ENCODE measurements at places on chromosomes 2 and 18. TPM values are rescaled to one million over a fixed set of nuclear protein-coding genes. Genes with fewer than 3 reads are reported as not detected.

The CPLX4 gene
- total RNA-seq: not detected

The PSTPIP2 gene
- 8.1 TPM for total RNA-seq

The TGFA gene
- 3.0 TPM for total RNA-seq

The RND3 gene
- 73.5 TPM for total RNA-seq

The REEP1 gene
- 3.3 TPM for total RNA-seq

The HRH4 gene
- not detected for total RNA-seq

The UGT1A4 gene
- not detected for total RNA-seq

The CGREF1 gene
- 9.8 TPM for total RNA-seq

DNA sequence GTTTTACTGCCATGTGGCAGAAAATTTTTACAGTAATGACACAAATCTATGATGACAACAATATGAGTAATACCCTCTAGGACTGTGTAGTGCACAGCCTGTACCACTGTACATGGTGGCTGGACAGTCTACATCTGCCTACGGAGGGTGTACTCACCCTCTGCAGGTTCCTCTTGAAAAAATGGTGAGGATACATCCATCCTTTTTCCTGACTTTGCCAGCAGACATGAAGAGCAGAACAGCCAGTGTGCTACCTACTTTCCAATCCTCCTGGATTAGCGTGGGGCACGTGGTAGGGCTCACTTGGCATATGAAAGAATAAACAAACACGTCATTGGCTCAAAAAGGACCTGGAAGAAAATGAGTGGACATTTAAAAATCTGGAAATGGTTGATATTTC, 62.6 kb downstream of the TRPM8 start:
- H3K4me1 ChIP-seq: no peaks in the 10 kb centered on the region
- no peak for DNase-seq
- no peak overlapping the region for H3K27ac ChIP-seq
- H3K27me3 ChIP-seq: no peaks in the 10 kb centered on the region
- H3K36me3 ChIP-seq: no peaks in the 10 kb centered on the region
- no peak overlapping the region for H3K4me3 ChIP-seq

- H3K27ac ChIP-seq: no peak overlapping the region
- H3K36me3 ChIP-seq: no peaks in the 10 kb centered on the region
- no peaks in the 10 kb centered on the region for H3K4me1 ChIP-seq
- no peak overlapping the region for H3K4me3 ChIP-seq
- no peaks in the 10 kb centered on the region for H3K27me3 ChIP-seq
Measured at GRCh38 chr18:2075499-2075898, 495.8 kb downstream of the METTL4 start.

DNA sequence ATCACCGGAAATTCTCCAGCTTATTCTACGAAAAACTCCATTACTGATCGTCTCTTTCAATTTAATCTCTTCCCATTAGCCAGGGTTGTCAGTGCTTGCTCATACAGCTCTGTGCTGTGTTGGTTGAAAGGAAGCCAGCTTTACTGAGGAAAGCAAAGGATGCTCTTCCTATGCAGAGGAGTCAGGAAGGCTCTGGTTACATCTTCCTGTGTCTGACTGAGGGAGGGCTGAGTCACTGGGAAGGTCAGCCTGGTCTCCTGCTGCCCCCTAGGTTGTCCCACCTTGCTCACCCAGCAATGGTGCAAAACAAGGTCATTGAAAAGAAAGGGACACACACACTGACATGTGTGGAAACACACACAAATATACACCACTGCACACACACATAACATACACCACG, 975.6 kb downstream of the DCDC2C start:
- no peak overlapping the region for H3K4me3 ChIP-seq
- H3K4me1 ChIP-seq: no peaks in the 10 kb centered on the region
- DNase-seq: no peak
- H3K36me3 ChIP-seq: no peaks in the 10 kb centered on the region
- no peak overlapping the region for H3K27ac ChIP-seq

GRCh38 chr2:169395821-169396374, 33.6 kb upstream of the LRP2 start:
- no peaks in the 10 kb centered on the region for H3K27me3 ChIP-seq
- H3K36me3 ChIP-seq: no peaks in the 10 kb centered on the region
- H3K27ac ChIP-seq: no peak overlapping the region
- no peaks in the 10 kb centered on the region for H3K4me1 ChIP-seq
- no peak for DNase-seq

DNA sequence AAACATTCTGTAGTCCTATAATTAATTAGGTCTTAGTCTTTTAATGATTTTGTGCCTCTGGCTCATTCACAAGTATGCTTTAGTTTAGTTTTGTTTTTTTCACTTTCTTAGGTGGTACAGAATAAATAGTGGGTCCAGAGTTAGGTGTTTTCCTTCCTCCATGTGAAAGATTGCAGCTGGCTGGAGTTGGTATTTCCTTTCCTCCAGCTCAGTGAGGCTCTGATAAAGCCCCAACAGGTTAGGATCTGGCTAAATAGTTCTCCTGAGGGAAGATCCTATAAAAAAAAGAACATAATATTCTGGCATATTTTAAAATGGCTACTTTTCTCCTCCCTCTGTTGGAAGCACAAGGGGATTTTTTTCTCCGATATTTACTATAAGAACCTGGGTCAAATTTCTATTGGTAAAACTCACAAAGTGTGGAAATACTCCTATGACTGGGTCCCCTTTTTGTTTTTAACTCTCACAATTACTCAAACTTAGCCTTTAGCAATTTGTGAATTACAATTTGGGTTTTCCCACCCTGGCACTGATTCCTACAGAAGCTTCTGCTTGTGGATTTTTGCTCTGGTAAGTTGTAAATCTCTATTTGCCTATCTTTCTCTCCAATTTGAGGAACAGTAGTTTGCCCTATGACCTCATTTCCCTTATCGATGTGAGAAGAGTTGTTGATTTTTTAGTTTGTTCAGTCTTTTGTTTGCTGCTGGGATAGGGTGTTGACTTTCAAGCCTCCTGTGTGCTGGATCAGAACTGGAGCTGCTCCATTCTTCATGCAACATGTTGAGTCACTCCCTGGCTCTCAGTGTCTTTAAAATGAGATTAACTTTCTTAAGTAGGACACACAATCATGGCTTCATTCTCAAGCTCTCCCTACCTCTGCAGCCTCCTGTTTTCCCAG, 500.9 kb downstream of the RNF144A start:
- no peak overlapping the region for H3K4me3 ChIP-seq
- no peak overlapping the region for H3K27ac ChIP-seq
- no peaks in the 10 kb centered on the region for H3K36me3 ChIP-seq
- H3K4me1 ChIP-seq: no peaks in the 10 kb centered on the region

- no peak for DNase-seq
- no peak overlapping the region for H3K27ac ChIP-seq
- no peaks in the 10 kb centered on the region for H3K36me3 ChIP-seq
- no peaks in the 10 kb centered on the region for H3K4me1 ChIP-seq
- no peaks in the 10 kb centered on the region for H3K27me3 ChIP-seq
Measured at GRCh38 chr2:66283787-66284186, 151.1 kb upstream of the MEIS1 start.

DNA sequence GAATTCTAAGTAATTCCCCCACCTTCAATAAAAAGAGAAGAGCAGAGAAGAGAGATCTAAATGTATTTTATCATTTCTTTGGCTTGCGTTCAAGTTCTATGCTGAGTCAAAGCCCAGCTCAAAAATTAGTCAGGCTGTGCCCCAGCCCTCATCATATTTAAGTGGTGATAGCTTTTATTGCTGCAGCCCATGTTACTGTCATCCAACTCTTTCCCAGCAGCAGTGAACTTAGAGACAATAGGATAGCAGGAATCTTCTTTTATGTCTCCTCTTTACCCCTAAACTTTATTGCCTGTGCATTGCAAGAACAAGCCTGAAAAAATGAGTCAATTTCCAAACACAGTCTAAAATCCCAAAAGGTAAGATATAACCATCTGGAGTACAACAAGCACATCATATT, 1599.3 kb upstream of the PIK3C3 start:
- H3K27me3 ChIP-seq: no peaks in the 10 kb centered on the region
- H3K4me1 ChIP-seq: no peaks in the 10 kb centered on the region
- H3K4me3 ChIP-seq: no peak overlapping the region
- H3K36me3 ChIP-seq: no peaks in the 10 kb centered on the region

GRCh38 chr2:85564144-85564563, 2.9 kb upstream of the GGCX start:
- no peak for DNase-seq

DNA sequence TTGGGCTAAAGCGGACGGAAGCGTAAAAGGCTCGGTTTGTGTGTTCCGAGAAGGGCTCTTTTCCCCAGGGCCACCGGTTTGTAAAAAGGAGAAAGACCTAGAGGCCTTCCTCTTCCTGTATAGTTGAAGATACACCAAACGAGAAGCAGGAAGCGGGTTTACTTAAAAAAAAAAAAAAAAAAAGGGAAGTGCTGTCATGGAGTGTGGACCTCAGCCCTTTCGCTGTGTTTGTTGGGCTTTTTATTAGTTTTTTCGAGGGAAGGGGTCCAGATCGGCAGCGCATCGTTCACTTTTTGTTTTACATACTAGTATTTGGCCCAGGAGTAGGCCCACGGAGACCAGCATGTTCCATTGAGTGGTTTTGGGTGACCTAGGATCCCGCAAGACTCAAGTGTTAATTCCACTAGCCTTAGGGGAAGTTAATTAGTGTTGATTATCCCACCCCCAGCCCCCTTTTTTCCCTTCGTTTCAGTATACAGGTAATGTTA, 676 bp downstream of the ACTR2 start:
- peak overlapping the region; percentile 68 for H3K27ac ChIP-seq
- H3K36me3 ChIP-seq: no peaks in the 10 kb centered on the region
- peak; percentile 25 for DNase-seq

GRCh38 chr18:59264651-59265245, 8.5 kb downstream of the RAX start:
- no peaks in the 10 kb centered on the region for H3K36me3 ChIP-seq
- H3K27ac ChIP-seq: no peak overlapping the region
- peaks cover 3% of the 10 kb centered on the region for H3K4me1 ChIP-seq

DNA sequence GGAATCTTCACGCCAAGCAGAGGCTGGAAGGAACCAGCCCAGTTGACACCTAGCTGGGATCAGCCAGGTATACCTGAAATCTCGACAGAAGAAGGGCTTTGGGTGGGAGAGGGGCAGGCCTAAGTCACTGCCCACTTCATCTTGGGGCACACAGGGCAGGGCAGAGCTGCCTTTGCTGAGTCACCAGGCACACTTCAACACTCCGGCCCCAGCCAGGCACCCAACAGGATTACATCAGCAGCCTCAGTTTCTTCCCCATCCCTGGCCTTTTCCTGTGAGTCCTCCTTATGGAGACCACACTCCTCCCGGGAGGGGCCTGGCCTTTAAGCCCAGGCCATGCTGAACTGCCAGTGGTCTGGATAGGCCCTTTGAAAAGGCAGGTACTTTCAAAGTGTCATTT, 201.7 kb upstream of the HS6ST1 start:
- no peaks in the 10 kb centered on the region for H3K27me3 ChIP-seq
- H3K36me3 ChIP-seq: no peaks in the 10 kb centered on the region
- DNase-seq: no peak
- no peaks in the 10 kb centered on the region for H3K4me1 ChIP-seq

- H3K4me3 ChIP-seq: no peak overlapping the region
- no peaks in the 10 kb centered on the region for H3K4me1 ChIP-seq
- no peaks in the 10 kb centered on the region for H3K36me3 ChIP-seq
- DNase-seq: no peak
Measured at GRCh38 chr2:235934059-235934773, 234.0 kb downstream of the GBX2 start.

GRCh38 chr2:54088191-54088634, 27.2 kb upstream of the ACYP2 start:
- no peak overlapping the region for H3K4me3 ChIP-seq
- no peaks in the 10 kb centered on the region for H3K27me3 ChIP-seq
- no peak overlapping the region for H3K27ac ChIP-seq
- no peak for DNase-seq

DNA sequence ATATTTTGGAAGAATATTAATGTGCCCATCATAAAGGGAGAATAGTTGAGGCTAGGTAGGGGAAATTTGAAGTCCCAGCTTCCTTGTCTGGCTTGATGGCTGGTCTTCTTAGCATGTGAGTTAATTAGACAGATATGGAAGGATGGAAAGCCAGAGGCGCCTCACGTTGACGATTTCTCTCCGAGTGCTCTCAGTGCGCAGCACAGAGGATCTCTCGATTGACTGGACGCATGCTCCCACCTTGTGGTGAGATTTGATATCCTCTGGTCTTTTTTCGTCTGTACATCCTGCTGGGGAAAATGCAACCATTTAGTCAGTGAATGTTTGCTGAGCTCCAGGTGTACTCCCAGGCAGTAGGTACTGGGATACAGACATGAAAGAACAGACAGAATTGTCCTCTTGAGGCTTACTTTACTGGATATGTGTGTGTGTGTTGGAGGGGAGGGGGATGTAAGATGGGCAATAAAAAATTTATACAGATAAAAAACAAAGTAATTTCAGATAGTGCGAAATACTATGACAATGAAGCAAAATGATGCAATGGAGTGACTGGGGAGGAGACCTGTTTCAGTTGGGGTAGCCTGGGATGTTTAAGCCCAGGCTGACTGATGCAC, 66.9 kb upstream of the ZNG1B start:
- H3K4me3 ChIP-seq: no peak overlapping the region
- no peaks in the 10 kb centered on the region for H3K4me1 ChIP-seq
- H3K27me3 ChIP-seq: no peaks in the 10 kb centered on the region

DNA sequence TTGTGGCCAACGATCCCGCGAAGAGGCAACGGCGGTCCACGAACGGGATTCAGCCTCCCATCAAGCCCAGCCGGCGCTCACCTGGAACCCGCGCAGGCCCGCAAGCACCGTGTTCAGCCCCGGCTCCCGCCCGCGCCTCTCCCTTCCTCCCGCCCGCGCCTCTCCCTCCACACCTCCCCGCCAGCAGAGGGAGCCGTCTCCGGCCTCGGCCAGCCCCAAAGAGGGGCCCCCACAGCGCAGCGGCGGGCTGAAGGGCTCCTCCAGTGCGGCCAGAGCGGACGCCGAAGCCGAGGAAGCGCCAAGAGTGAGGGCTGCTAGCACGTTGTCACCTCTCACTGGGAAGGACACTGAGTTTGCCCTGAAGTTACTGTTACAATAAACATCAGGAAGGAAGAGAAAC, 55.3 kb upstream of the LAPTM4A start:
- H3K27ac ChIP-seq: no peak overlapping the region
- no peaks in the 10 kb centered on the region for H3K4me1 ChIP-seq
- H3K36me3 ChIP-seq: no peaks in the 10 kb centered on the region
- H3K4me3 ChIP-seq: no peak overlapping the region
- no peaks in the 10 kb centered on the region for H3K27me3 ChIP-seq

DNA sequence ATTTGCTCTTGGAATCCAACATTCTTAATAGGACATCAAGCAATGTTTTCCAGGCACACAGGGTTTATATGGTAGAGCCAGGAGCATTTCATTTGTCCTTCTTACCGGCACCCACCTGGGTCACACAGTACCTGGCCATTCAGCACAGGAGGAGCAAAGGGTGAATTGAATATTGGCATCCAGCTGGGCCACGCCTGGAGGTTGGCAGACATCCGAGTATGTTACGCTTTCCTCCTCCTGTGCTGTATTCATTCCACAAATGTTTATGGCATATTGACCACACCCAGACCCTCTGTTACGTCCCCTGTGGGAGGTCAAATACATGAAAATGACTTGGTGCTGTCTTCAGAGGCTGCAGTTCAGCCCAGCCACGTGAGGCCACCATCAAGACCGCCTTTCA, 206.2 kb downstream of the RTP5 start:
- no peak for DNase-seq
- no peaks in the 10 kb centered on the region for H3K27me3 ChIP-seq
- H3K4me3 ChIP-seq: no peak overlapping the region
- no peaks in the 10 kb centered on the region for H3K36me3 ChIP-seq

GRCh38 chr2:135951041-135951583, 34.3 kb downstream of the DARS1 start:
- DNase-seq: no peak
- H3K36me3 ChIP-seq: peaks cover 10% of the 10 kb centered on the region
